HS-27A (cell line): ENCODE measurements at places on chromosomes 7 and 10.

DNA sequence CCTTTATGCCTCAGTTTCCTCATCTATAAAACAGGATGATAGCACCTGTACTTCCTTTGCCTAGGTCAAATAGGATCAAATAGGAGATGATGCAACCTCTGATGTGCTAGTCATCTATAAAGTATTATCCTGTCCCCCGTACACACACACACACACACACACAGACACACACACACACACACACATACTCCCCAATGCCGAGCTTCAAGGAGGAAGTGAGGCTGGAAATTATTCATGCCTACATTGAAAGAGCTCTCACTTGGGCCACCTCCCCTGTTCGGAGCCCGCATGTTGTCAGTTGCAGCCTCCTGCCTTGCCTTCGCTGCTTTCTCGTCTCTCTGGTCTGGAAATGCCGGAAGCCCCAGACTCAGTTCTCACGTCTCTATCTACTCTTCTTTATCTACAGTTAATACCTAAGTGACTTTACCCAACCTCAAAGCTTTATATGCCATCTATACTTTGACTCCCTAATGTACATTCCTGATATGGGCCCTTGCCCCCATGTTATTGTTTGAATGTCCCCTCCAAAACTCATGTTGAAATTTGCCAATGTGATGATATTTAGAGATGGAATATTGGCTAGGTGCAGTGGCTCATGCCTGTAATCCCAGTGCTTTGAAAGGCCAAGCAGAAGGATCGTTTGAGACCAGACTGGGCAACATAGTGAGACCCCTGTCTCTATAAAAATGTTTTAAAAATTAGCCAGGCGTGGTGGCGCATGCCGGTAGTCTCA, 6.9 kb upstream of the UBE2H start:
- no peak for DNase-seq

- DNase-seq = no peak
Observed at GRCh38 chr7:42023262-42023661, 213.7 kb downstream of the GLI3 start.

DNA sequence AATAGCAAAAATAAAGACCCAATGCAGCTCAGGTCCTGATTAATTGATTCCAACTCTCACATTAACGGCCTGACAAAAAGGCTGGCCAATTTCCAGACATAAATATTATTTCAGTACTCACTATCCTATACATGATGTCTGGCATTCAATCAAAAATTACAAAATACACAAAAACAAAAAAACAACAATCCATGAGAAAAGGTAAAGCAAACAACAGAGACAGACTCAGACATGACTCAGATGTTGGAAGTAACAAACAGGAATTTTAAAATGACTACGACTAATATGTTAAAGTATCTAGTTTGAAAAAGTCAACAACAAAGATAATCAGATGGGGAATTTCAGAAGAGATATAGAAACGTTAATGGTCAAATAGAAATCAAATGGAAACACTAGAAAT, 152.8 kb downstream of the AMPH start:
- no peak for DNase-seq

GRCh38 chr7:158740013-158740656, 35.5 kb upstream of the NCAPG2 start:
- peak; percentile 17 for DNase-seq

DNA sequence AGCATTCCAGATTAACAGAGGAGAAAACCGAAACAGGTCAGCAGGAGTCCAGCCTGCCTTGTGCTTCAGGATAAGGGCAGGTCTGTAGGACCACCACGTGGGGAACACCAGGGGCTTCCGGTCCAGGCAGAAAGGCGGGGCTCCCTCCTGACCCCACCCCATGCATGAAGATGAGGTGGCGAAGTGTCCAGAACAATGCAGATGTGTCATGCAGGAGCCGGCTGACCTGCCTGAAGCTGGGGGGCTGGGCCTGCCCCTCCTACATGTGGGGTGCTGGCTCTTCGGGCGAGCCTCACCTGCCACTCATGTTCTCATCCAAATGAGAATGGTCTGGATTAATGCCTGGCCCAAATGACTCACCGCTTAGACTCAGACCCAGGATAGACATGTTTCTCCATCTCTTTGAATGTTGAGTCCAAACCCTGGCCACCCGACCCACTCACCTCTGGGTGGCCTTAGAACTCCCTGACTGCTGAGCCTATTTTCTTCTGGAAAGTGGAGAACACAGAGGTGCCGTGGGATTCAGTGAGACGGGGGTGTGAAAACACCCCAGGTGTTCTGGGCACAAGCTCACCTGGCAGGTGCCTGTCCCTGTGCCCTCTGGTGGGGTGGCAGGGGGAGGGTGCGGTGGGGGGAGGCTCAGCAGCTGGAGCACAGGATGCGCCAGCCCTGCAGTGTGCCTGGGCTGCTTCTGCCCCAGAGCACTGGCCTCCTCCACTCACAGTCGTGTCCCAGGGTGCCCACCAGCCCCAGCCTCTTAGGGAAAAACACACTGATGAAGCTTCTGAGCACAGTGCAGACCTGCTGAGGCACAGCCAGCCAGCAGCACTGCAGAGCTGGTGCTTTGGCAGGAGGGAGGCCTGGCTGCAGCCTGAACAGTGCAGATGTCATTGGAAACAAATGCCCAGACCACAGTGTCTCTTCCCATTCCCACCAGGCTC, 55.2 kb upstream of the GDF10 start:
- no peak for DNase-seq

GRCh38 chr7:151917791-151918509, 38.3 kb upstream of the GALNTL5 start:
- no peak for DNase-seq

DNA sequence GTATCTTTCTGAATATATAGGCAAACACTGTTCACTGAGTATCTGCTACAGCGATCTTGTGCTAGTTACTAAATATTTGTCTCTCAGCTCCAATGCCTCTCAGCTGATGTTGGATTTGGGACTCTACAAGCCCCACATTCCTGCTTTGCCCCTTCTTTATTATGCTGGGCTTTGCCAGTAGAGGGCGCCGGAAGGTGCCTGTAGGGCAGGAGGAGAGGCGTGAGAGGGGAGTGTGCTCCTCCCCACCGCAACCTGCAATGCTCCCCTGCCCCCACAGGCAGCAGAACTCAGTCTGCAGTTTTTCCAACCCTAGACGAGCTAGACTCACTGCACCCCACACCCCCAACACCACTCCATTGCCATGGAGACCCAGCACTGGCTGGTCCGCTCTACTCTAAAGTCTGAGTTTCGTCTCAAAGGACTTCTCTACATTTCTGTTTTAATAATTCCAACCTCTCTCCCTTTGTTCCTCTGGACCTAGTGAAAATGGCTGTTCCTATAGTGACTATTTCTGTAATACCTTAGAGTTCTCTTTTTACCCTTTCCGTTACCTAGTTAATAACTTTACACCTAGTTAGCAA, 337.6 kb downstream of the CCSER2 start:
- DNase-seq = no peak

GRCh38 chr7:99601656-99602310, 3.7 kb downstream of the TMEM225B start:
- DNase-seq = no peak

DNA sequence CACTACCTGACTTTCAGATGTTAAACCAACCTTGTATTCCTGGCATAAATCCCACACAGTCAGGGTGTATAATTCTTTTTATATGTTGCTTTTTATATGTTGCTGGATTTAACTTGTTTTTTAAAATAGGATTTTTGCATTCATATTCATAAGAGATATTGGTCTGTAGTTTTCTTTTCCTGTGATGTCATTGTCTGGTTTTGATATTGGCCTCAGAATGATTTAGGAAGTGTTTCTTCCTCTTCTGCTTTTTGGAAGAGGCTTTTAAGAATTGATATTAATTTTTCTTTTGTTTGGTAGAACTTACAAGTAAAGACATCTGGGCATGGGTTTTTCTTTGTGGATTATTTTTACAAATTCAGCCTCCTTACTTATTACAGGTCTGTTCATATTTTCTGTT, 93.1 kb downstream of the CARD11 start:
- DNase-seq = no peak

- no peak for DNase-seq
Observed at GRCh38 chr10:89468191-89468965, 54.0 kb downstream of the IFIT5 start.

DNA sequence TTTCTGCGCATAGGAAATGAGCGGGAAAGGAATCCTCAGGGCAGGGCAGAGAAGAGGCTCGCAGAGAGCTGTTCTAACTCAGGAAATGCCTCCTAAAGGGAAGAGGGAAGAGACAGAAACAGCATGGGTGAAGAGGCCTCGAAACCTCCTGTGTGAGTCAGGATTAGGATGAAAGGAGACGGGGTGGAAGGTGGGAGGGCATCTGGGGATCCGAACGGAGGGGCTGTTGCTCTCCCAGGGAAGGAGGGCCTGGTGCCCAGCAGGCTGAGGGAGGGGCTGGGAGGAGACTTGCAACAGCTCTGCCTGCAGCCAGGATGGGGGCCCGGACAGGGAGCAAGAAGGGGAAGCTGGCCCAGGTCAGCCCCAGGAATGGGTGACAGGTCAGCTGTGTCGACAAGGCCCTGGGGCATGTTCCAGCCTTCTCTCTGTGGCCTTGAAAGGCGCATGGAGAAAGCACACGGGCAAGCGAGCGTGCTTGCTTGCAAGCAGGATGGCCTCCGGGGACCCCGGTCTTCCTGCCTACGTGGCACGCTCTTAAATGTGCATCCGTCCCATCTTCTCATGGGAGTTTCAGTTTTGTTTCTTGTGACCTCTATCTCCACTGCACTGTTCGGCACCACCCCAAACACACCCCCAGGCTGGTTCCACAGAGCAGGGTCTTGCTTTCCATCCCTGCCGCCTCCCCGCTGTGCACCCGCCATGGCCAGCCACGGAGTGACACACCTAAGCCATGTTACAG, 63.5 kb downstream of the HIPK2 start:
- DNase-seq = no peak

DNA sequence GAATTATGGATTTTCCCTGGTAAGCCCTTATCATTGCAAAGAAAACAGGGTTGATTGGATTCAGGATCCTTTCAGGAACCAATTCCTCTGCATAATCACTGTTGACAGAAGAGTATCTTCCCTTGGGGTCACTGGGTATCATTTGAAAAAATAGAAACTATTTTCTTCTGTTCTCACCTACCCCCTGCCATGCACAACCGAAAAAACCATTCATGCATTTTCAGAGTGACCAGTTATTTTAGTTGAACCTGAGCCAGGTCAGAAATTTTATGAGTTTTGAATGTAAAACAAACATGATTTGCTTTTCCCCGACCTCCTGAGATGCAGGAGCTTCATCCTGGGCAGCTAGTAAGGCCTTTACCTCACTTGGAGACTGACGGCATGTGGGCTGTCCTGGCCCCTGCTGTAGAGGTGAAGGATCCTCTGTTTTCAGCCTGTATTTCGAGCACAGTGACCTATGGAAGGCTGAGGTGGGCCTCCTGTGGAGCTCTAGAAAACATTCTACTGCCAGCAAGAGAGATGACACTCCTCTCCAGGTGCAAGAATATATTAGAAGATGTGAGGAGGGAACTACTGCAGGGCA, 30.1 kb downstream of the TMEM178B start:
- DNase-seq = no peak

DNA sequence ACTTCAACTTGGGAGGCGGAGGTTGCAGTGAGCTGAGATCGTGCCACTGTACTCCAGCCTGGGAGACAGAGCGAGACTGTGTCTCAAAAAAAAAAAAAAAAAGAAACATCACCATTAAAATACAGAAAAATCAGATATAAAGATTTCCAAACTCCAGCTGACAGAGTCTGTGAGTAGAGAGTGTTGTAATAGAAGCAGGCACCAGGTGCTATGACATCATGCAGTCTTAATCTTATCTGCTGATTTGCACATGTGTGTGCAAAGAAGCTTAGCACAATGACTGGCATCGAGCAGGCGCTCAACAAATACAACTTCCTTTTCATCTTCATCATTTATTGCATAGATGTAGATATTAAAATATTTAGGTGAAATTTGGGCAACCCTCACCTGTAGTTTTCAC, 92.2 kb downstream of the PRKCQ start:
- DNase-seq = no peak

DNA sequence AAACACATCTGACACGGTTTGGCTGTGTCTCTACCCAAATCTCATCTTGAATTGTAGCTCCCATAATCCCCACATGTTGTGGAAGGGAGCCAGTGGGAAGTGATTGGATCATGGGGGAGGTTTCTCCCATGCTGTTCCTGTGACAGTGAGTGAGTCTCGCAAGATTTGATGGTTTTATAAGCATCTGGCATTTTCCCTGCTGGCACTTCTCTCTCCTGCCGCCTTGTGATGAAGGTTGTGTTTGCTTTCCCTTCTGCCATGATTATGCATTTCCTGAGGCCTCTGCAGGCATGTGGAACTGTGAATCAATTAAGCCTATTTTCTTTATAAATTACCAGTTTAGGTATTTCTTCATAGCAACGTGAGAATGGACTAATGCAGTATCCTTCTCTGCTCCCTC, 5.9 kb upstream of the HTR5A start:
- no peak for DNase-seq

DNA sequence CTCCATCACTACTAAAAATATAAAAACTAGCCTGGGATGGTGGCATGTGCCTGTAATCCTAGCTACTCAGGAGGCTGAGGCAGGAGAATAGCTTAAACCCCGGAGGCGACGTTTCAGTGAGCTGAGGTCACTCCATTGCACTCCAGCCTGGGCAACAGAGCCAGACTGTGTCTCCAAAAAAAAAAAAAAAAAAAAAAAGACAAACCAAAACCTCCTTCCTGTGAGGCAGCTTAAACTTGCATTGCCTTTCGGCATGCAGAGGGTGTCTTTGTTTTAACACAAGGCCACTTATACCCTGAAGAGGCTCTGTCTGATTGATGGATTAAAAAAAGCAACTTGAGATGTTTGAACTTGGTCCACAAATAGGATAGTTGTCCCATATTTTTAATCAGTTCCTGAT, 128.4 kb upstream of the RSU1 start:
- DNase-seq = no peak

DNA sequence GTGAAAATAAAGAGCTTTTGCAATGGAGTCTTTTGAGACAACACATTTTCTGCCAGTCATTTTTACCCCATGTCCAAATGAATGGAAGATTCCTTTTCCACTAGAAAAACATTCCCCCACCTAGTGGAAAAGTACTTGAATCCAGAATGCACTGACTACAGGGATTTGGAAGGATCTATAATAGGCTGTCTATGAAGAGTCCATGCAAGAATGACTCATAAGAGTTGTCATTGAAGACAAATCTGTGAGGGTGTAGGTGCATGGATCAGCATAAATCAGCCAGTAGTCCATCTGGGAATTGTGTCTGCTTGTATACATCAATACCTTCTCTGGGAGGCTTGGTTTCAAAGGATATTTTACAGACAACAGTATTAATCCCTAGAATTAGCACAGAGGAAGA, 32.5 kb upstream of the TRUB1 start:
- DNase-seq = no peak

DNA sequence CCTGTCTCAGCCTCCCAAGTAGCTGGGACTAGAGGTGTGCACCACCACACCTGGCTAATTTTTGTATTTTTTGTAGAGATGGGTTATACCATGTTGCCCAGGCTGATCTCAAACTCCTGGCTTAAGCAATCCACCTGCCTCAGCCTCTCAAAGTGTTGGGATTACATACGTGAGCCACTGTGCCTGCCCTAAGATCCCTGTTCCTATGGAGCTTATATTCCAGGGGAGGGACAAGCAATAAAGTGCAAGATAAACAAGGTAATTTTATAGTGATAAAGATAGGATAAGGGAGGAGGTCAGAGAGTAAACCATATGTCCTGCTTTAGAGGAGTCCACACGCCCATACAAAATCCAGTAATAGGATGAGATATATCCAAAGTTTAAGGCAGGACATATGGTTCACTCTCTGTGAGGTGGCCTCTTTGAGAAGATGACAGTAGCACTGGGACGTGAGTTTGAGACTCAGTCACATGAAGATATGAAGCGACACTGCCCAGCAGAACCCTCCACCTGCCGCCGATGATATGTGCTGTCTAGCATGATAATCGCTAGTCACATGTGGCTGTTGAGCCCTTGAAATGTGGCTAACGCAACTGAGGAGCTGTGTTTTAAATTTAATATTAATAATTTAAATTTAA, 113.5 kb upstream of the PDCD4 start:
- no peak for DNase-seq
